Dermis lymphatic vessel endothelial cell (primary cell): ENCODE measurements at places on chromosomes 16 and 17. TPM values are rescaled to one million over a fixed set of nuclear protein-coding genes. Genes with fewer than 3 reads are reported as not detected.

EXOC7 gene
- total RNA-seq = 79.0 and 79.8 TPM in 2 replicates

SLC12A3 gene
- total RNA-seq = 0.09 TPM in 1 of 2 replicates, not detected in the other

CDH5 gene
- total RNA-seq = 325 and 335 TPM in 2 replicates

ZNF423 gene
- total RNA-seq = 5.9 and 6.2 TPM in 2 replicates

CD300H gene
- total RNA-seq = not detected in 2 replicates

MVD gene
- total RNA-seq = 30.0 and 38.9 TPM in 2 replicates

MGAT5B gene
- 0.22 and 0.26 TPM in 2 replicates for total RNA-seq

CACNA1H gene
- 0.09 and 0.11 TPM in 2 replicates for total RNA-seq

SLC35G6 gene
- not detected in 2 replicates for total RNA-seq

TNFRSF12A gene
- 15.0 and 30.8 TPM in 2 replicates for total RNA-seq

PRAC2 gene
- total RNA-seq = not detected in 2 replicates

CPNE7 gene
- total RNA-seq = 0.17 and 0.65 TPM in 2 replicates

KRTAP2-3 gene
- total RNA-seq = not detected in 2 replicates

SLFN11 gene
- total RNA-seq = 24.4 and 33.9 TPM in 2 replicates

BPTF gene
- 26.1 and 38.8 TPM in 2 replicates for total RNA-seq

ABCA6 gene
- total RNA-seq = 2.0 and 17.1 TPM in 2 replicates

CLEC18B gene
- total RNA-seq = 0.26 TPM in 1 of 2 replicates, not detected in the other

OR3A2 gene
- total RNA-seq = not detected in 2 replicates

ZNF319 gene
- 2.1 and 2.3 TPM in 2 replicates for total RNA-seq
